ENCODE measurements at places on chromosomes 4 and X.
A peak's percentile ranks its signal among the peaks of the same experiment; 100 is the strongest.

DNA sequence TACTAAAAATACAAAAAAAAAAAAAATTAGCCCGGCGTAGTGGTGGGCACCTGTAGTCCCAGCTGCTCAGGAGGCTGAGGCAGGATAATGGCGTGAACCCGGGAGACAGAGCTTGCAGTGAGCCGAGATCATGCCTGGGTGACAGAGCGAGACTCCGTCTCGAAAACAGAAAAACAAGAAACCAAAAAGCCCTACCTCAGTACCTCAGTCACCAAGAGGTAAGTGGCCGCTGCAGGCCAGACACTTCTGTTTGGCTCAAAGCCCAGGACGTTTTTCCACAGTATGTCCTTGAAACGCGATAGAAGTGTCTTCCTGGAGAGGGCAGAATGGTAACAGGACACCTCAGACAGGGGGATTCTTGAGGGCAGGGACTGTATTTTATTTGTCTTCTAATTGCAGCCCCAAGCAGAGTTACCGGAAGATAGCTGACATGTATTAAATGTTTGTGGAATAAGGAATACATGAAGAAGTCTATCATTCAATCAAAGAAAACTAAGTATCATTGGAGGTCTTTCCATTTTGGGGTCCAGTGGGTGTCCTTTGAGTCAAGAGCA lies 63.6 kb downstream of the CLNK start:
- DNase-seq: no peak

- DNase-seq: no peak
These were observed 34.8 kb downstream of the DOCK11 start for GRCh38 chrX:118530219-118530911.

DNA sequence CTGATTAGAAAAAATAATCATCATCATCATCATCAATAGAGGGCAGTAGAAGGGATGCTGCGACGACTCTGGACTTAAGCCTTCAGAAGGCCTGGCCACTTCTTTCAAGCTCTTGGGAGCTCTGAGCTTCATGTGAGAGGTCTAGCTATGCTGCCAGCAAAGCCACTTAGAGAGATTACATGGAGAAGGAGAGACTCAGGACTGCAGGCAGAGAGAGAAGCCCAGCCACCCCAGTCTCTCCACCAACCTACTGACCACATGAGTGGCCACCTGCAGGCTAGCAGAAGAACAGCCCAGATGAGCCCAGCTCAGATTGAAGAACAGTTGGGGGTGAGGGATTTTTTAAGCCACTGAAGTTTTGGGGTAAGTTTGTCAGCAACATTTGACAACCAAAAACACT lies 17.1 kb upstream of the TMEM150C start:
- no peak for DNase-seq

- no peak for DNase-seq
These were observed 21.6 kb upstream of the RAI2 start for GRCh38 chrX:17882680-17883079.

- no peak for DNase-seq
These were observed 42.0 kb upstream of the GK2 start for GRCh38 chr4:79450053-79450452.

DNA sequence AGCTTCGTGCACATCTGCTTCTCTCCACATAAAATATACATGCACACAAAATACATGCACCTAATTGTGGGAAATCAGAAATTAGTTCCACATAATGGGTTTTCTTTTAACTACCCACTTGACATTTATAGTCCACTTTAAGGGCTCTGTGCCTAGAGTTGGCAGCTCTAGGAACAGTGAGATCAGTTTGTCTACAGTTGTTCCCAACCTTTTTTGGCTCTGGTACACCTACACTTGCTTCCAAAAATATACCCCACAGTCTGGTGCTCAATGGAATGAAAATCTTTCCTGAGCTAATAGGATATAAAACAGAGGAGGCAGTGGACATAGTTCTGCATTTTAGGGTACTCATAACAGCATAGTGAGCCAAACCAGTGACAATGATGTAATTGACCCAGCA lies 36.1 kb downstream of the HDAC8 start:
- no peak for DNase-seq

GRCh38 chr4:83581411-83582288 lies 45.7 kb downstream of the GPAT3 start:
- DNase-seq: no peak

GRCh38 chrX:110412971-110413726 lies 54.5 kb downstream of the RTL9 start:
- DNase-seq: peak; percentile 33

DNA sequence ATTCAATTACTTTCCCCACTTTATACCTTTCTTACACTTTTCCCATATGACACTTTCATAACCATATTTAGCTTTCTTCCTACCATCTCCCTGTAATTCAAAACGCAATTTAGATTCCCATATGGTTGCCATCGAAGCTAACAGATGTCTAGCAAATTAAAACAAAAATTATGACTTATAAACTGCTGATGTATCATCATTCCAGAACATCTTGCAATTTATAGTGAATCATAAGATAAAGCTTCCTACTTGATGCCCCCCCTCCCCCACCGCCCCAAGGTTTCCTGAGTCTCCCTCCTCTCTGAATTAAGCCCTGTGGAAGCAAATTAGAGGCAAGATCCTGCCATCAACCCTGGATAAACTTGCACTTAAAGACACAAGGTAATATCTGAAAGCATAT lies 5.4 kb downstream of the TSPAN5 start:
- DNase-seq: no peak

DNA sequence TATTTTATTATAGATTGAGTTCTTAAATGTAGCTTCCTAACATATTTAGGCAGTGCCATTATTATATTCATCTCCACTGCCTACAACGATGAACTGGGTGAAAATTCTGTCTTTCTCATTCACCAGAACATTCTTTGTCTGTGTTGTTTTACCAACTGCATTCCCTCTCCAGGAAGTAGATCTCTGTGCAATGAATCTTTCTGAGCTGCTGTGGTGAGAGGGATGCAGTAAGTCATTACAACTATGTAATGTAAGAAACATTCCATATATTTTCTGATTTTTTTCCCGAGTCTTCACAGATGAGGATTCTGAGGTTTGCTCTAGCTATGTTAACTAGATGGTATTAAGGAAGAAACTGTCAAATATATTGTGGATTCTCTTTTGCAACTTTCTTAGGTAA lies 811.9 kb upstream of the PCDH7 start:
- no peak for DNase-seq

DNA sequence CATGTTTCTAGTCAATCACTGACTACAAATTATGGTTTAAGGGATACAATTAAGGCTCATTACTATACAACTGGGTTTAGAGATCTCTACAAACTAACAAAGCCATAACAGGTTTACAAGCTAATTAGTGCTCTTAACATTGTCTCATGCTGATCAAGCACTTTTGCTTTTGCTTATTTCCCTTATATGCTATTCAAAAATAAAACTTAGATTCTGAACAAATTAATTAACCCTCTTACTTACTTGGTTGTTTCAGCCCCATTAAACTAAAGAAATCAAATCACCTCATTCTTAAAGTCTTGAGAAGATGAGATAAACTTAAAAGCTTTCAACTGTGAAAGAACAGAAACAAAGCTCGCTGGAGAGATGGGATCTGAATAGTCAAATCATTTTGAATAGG lies 2024.5 kb upstream of the ADGRL3 start:
- no peak for DNase-seq

GRCh38 chr4:150746156-150746555 lies 164.2 kb downstream of the MAB21L2 start:
- DNase-seq: no peak

DNA sequence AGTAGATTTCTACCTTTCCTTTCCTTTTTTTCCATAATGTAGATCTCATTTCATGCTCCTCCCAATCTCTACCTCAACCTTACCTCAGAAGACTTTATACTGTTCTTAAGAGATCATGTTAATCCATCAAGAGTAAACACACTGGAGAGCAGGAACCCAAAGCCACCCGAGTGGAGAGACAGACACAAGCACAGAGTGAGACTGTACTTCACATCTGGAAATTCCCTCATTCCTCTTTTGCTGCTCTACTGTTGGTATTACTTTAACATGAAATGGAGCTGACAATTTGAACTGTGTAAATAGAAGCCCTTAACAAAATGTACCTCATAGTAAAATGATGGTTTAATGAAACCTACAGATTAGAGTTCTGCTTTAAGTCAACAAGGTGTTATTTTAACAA lies 105.7 kb upstream of the RASGEF1B start:
- no peak for DNase-seq

- no peak for DNase-seq
These were observed 62.8 kb downstream of the SHISA3 start for GRCh38 chr4:42460043-42460442.

DNA sequence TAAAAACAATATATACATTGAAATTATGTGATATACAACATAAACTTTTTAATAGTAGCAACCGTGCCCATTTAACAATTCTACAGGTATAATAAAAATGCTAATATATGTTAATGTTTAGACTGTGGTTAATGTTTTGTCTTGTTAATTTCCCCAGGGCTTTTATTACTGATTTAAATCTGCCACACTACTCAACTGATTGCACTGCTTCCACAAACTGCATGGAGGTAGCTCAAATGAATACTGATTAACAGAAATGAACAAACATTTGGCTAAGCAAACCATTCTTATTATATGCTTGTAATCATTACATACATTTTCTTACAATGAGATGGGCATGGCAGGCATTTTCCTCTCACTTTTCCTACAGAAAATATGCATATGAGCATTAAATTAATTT lies 275.9 kb downstream of the GPC3 start:
- DNase-seq: no peak

DNA sequence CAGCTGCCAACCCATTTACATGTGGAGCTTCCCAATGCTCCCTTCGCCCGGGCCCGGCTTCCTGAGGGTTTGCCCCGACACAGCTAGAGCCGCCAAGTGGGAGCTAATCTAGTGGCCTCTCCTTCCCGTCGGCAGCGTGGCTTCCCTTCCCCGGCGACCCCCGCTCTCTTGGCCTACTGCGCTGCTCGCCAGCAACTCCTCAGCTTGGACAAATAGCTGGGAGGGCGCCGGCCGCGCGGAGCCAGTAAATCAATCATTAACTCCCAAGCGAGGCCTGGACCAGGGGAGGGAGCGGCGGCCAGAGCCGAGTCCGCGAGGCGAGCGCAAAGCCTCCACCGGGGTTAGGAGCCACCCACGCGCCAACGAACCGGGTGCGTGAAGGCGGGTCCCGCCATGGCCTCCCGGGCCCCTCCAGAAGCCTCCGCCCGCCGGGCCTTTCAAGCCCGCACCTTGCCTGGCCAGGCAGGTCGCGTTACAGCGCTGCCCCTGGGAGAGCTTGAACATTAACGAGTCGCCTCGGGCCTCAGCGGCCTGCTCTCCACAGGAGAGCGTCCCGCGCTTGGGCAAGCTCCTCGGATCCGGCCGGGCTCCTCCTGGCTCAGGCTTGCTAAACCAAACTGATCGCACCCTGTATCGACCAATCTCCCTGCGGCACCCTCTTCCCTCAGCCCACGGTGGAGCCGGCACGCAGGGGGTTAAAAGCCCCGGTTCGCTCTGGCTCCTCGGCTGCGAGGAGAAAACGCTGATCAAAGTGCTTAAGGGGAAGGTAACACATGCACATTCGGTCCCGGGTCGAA lies 10.6 kb upstream of the BCOR start:
- no peak for DNase-seq

DNA sequence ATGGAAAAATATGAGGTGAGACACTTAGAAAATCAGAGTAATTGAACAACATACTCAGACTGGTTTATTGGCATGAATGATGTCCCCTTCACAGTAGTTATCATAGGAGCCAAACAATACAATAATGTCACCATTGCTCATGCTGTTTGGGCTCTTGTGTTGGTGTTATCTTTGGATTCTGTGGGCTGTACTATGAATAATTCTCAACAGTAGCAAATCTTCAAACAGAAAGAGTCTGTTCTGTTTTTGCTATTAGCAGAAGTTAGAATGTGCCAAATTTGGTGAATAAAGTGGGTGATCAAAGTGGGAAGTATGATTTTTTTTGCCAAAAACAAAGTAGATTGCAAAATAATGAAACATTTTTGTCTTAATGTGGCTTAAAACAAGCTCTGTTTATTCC lies 58.3 kb downstream of the GRID2 start:
- DNase-seq: no peak

DNA sequence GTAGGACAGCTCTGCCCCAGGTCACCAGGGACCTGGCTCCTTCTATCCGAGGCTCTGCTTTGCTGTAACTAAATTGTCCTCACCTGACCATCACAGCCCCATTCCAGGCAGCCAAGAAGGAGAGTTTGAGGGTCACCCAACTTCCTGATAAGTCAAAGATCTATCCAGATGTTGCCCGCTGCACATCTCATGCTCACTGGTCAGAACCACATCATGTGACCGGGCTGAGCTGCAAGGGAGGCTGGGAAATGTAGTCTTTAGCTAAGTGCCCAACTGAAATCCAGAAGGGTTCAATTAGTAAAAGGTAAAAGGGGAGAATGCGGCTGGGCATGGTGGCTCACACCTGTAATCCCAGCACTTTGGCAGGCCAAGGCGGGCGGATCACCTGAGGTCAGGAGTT lies 18.4 kb downstream of the HMX1 start:
- no peak for DNase-seq

DNA sequence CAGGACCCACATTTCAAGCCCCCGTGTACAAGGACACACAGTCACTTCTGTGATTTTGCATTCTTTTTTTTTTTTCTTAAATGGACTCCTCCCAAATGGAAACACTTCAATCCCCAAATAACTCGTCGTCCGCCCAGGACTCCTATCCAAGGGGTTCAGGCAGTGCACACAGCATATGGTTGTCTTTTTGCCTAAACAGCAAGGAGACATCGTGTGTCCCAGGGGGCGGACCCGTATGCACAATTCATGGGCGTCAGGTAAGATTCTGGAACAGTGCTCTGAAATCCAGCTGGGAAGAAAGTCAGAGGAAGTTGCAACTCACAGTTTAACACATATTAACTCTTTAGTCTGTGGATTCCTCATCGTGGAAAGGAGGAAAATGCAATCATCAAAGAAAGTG lies 231.3 kb downstream of the SHOX start:
- no peak for DNase-seq

DNA sequence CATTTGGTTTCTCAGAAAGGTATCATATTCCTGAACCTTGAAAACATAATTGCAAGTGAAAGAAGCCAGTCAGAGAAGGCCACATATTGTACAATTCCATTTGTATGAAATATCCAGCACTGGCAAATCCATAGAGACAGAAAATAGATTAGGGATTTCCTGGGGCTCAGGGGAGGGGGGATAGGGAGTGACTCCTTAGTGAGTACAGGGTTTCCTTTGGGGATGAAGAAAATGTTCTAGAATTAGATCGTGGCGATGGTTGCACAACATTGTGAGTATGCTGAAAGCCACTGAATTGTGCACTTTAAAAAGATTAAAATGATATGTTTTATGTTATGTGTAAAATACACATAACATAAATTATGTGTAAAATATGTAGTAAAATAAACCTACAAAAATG lies 10.3 kb downstream of the XPNPEP2 start:
- no peak for DNase-seq

Measured in activated CD8-positive, alpha-beta memory T cell treated with anti-CD3 and anti-CD28 coated beads for 4 hours (primary cell).